CD4-positive, alpha-beta T cell treated with Interleukin-1 beta for 1 hour (primary cell): ENCODE measurements at places on chromosomes 3 and 15.

DNA sequence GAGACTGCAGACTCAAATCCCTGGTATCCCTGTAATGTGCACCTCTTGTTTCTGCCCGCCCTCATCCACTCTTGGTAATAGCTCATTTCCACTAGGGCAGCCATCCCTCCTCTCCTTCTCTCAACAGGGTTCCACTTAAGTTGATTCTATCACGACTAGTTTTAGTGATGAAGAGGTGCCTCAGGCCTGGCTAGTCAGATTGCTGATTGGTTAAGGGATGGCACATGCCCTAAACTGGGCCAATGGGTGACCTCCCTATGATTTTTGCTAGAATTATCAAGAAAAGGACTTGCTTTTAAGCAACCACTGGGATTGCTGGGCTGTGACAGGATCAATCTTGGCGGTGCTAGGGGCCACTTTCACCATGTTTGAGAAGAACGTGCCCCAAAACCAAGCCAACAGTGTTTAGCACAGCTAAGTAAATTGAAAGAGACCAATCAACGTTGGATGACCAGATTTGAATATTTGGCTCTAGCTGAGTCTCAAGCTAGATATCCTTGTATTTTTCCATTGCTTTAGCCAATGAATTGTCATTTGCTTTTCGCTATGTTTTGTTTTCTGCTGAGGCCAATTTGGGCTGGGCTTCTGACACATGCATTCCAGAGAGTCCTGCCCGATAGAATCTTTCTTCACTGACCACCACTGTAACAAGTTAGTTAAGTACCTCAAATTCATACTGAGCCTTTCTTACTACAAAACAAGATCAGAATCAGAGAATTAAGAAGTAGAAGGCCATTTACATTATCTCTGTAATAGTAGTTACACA is 131.0 kb downstream of the PDZRN3 start:
- no peak for DNase-seq

DNA sequence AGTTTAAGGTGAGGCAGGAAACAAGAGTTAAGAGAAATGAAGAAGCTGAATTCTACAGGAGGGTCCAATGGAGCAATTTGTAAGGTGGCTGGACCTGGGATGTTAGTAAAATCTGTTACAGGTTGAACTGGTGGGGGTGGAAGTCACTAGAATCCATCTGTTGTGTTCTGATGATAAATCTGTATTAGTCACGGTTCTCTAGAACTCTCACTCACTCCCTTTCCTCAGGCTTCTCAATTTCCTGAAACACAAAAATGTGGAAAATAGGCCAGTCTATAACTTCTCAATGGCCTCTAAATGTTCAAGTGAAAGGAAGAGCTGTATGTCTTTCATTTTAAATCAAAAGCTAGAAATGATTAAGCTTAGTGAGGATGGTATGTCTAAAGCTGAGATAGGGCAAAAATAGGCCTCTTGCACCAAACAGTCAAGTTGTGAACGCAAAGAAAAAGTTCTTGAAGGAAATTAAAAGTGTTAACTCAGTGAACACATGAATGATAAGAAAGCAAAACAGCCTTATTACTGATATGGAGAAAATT is 180.2 kb upstream of the CBLB start:
- DNase-seq, result no peak

DNA sequence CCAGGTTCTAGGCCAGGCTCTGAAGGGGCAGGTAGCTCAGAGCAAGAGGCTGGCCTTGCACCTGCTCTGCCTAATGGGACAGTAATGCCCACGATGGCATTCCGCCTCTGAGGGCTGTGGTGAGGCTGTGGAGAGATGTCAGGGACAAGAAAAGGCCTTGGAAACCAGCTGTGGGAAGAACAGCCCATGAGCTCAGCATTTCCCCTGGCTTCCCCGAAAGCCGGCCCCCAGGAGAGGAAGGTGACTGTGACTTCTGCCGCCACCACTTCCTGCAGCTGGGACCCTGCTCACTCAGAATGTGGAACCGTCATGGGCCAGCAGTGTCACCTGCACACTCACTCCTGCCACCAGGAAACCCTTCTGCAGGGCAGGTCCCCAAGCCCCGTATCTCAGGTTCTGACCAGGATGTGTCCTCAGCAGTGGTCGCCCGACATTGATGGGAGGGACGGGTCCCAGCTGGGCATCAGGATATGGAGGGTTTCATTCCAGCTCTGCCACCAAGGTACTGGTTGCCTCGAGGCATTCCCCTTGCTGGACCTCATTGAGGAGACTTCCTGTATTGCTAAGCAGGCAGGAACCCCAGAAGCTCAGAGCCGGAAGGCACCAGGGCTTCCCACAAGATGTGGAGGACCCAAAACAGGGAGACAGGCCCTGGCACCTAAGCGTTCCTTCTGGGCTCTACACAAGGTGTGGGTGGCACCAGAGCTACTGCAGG is 30.7 kb downstream of the SEMA7A start:
- DNase-seq, result peak; percentile 71

- no peak for DNase-seq
These were observed 460.6 kb upstream of the NR2F2 start for GRCh38 chr15:95869920-95870319.

DNA sequence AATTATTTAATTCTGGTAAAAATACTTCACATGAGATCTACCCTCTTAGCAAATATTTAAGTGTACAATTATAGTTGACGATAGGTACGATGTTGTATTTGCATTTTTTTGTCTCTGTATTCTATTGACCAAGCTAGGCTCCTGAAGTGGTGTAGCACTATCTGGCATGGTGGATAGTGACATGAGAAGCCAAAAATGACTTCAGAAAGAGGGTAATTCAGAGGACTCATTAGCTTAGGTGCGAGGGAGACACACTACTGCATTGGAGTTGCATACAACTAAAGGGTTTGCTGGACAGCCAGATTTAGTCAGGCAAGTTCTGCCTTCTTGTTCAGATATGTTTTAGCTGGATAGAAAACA is 50.6 kb downstream of the KBTBD8 start:
- DNase-seq, result no peak

- DNase-seq, result no peak
These were observed 44.8 kb upstream of the EIF5A2 start for GRCh38 chr3:170953229-170953628.

DNA sequence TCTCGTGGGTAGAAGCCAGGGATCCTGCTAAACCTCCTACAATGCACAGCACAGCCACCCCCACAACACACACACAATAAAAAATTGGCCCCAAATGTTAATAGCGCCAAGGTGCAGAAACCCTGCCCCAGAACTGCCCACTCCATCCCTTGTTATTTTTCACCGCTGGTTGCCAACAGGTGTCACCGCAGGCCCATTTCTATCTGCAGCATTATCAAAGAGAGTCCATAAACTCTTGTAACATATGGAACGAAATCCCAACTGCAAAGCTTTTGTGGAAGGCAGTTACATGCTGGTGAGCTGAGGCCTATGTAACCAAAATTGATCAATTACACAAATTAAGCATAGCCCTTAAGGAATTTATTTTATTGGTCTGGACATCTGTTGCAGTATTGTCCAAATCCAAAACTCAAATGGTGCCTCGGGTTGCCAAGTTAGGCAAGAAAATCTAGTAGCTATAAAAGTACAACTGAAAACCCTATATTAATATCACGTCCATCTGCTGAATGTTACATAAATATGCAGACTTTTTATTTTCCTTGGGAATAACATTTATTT is 66.2 kb downstream of the SAMMSON start:
- no peak for DNase-seq

GRCh38 chr3:158961471-158961870 is 159.6 kb downstream of the MFSD1 start:
- no peak for DNase-seq
